Amygdala (tissue), 56 donors: ENCODE measurements at places on chromosomes 3 and 15.

- no peak for DNase-seq
Measured at GRCh38 chr3:150699068-150699639, 4.6 kb downstream of the ERICH6 start.

DNA sequence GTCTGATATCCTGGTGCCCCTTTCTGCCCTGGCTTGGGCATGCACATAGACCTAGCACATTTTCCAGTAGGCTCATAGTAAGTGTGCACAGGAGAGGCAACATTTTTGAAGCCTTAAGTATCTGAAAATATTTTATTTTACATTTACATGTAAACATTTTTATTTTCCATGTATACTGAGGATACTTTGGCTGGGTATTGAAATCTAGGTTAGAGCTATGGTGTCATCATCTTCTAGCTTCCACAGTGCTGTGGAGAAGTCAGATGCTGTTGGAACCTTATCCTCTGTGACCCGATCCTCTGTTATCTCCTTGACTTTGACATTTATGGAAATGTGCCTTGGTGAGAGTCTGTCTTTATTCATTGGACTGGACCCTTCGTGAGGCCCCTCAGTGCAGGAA, 74.1 kb downstream of the PLXNA1 start:
- DNase-seq, result no peak

GRCh38 chr3:136277634-136278033, 27.5 kb downstream of the PCCB start:
- DNase-seq, result no peak

DNA sequence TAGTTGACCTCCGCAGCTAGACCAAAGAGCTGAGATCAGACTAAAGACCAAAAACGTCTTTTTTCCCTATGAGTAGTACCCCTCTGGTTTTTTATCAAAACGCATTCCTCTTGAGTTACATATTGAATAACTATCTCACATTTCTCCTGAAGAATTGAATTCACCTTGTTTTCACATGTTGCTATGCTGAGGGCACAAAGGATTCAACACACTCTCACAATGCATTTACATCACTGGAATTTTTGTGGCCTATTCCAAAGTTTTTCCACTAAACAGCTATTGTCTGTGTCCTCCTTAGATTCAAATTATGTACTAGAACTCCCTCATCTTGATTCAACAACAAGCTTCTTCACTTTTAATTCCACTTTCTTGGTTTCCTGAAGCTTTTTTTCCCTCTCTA, 112.5 kb downstream of the RSL24D1 start:
- no peak for DNase-seq

DNA sequence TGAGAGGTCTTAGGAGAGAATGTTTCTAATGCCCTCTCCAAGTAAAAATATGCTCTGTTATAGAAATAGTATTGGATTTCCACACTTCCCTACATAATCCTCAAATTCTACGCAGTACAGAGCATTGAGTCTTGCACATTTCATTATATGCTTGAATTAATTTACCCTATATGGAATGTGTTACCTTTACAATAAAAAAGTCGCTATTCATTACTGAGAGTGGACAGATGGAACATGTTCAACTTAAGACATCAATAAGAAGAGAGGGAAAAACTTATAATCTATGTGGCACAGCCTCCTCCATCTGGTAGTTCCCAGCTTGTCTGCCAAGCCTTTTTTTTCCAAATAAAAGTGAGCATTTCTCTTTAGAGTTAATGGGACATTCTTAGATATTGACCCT, 417.9 kb downstream of the MECOM start:
- DNase-seq, result no peak

DNA sequence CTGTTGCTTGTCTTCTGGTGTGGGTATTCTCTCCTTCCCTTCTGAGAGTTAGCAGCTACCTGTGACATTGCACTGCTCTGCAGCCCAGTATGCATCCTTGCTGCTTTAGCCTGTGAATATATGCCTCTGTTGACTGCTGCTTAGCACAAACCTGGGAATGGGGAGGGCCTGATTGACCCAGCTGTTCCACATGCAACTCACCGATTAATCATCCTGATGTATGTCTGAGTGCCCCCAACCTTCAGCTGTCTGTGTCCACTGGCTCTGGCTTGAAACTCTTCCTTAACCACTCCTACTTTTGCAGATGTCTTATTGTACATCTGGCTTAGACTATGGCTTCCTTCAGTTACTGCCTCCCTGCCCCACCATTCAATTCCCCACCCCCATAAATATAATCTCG, 119.1 kb downstream of the RASA2 start:
- DNase-seq, result no peak

DNA sequence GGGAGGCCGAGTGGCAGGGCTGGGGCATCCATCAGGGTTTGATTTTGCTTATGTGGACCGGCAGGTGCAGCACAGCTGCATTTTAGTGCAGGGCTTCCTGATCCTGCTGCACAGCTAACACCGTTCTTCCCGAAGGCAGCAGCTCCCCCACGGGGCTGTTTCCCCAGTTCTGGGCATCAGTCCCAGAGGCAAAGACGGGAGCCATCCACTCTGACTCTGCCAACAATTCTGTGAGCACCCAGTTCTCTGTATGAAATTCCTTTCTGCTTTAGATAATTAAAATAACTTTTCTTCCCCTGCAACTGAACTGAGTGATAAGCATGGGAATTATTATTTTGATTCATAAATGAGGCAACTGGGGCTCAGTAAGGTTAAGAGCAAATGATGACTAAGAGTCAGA, 262.9 kb upstream of the ATP10A start:
- DNase-seq, result no peak

- DNase-seq, result no peak
Measured at GRCh38 chr3:18767756-18768303, 342.7 kb upstream of the SATB1 start.

GRCh38 chr3:150741497-150742140, 21.4 kb downstream of the SIAH2 start:
- DNase-seq, result no peak

GRCh38 chr3:3015185-3016089, 94.7 kb downstream of the IL5RA start:
- no peak for DNase-seq

DNA sequence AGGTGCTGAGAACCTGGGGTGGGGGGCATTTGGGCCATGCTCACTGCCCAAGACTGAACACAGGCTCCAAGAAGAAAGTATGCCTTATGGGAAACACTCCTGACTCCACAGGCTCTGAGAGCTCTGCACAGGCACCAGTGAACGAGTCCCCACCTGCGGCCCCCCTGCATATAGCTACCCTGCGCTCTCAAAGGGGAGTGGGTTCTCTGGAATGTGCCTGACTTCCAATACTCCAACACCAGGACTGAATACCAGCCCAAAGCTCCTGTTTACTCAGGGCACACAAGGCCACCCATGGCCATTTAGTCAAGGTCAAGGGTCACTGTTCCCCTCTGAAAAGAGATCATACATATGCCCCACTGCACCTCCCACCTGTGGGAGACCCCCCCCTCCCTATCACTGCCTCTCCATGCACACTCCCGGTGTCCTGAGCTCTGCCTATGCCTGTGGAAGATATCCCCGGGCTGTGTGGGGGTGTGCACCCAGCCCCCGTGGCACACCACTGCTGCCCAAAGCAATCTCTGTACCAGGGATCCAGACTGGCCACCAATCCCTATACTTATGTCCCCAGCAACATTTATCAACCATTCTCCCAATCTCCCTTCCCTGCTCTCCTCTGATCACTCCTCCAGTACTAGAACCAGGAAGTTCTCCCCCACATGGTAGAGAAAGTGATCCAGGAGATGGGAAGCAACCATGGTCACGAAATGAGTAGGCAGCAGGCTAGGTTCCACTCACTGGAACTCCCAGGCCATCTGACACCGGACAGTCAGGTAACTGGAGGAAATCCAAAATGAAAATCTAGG, 1.5 kb upstream of the PLXNB1 start:
- DNase-seq, result no peak

DNA sequence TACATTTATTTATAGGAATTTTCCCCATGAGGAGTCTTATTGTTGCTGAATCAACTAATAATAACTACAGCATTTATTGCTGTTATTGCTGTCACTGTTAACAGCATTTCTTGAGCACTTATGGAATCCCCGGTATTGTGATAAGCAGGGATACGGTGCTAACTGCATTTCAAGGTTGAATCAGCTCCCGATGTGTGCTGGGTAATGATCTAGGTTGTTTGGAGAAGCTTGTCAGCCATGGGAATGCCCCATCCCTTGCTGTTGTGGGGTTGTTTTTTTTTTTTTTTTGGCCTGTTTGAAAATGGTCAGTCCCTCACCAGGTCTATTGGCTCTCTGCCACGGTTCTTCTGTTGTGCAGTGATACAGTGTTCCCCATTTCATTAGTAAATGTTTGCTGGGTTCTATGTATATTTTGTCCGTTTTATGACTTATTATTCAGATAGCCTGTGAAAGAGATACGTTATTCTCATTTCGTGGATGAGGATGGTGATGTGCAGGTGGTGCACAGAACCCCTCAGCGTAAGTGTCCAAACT, 48.5 kb downstream of the MED12L start:
- no peak for DNase-seq
